ENCODE measurements at places on chromosomes 6 and 20.

GRCh38 chr20:11777387-11778205, 140.1 kb upstream of the BTBD3 start:
- DNase-seq, result no peak

DNA sequence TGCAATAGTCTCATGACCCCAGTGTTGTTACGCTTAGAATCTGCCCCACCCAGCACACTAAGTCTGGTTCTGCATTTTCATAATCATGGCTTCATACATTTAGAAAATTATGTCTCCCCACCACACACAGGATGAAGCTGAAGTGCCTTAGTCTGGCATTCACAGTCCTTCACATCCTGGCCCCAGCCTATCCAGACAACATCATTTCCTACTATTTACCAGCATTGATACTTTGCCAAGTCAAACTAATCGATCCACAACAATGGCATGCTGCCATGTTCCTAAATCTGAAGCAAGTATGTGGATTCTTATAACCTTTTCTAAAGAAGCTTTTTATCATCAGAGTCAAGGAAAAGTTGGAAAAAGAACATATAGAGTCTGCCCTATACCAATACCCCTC, 132.4 kb upstream of the FBXL4 start:
- no peak for DNase-seq

- DNase-seq, result no peak
These were observed 21.7 kb downstream of the KIZ start for GRCh38 chr20:21147593-21147992.

GRCh38 chr20:9397928-9398327, 116.5 kb upstream of the LAMP5 start:
- DNase-seq, result no peak

DNA sequence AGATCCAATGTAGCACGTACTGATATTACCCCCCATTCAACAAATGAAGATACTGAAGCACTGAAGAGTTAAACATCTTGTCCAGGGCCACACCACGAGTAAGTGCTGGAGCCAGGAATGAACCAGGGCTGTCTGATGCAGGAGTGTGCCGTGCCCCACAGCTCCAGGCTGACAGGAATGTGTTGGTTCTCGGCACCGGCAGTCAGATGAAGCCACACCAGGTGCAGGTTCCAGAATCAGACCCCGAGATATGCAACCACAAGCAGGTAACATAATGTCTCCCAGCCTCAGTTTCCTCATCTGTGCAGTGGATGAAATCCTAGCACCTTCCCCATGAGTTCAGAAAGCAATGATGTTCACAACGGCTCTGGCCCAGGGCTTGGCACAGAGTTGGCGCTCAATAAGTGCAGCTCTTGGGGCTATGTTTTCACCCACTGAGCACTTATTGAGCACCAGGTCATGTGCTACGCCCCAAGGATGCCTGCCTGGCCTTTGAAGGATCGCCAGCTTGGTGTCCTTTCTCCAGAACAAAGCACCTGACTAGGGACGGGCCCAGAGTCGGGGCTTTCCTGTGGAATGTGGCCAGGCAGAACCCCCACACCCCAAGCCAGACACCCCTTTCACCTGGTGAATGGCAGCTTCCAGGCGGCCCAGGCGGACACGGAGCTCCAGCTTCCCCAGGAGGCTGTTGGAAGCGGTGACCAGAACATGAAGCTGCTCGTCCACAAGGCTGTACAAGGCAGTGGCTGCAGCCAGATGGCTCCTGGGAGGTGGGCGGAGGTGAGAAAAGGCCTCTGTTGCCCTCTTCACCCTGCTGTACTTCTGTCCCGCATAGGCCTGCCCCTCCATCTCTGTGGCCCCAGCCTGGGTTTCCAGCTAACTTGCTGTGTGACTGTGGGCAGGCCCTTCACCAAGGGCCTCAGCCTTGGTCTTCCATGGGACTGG, 41.3 kb downstream of the KIAA1755 start:
- DNase-seq, result no peak

GRCh38 chr20:62088258-62089127, 22.8 kb upstream of the TAF4 start:
- DNase-seq, result no peak

DNA sequence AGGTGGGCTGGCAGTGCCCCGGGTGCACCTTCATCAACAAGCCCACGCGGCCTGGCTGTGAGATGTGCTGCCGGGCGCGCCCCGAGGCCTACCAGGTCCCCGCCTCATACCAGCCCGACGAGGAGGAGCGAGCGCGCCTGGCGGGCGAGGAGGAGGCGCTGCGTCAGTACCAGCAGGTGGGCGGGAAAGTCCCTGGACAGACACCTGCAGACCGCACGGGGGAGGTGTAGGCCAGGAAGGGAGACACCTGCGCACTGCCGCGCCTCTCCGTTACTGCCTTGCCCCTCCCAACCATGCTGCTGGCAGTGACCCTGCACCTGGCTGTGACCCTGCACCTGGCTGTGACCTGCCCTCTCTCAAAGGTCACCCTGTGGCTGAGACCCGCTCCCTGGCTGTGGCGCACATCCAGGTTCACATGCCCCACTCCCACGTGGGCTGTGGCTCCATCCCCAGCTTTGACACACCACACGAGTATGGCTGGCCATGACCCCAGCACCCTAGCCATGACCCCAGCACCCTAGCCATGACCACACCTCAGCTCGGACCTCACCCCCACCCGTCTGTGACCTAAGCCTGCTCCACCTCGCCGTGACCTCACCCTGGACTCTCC, 11.6 kb downstream of the RBCK1 start:
- DNase-seq, result no peak

DNA sequence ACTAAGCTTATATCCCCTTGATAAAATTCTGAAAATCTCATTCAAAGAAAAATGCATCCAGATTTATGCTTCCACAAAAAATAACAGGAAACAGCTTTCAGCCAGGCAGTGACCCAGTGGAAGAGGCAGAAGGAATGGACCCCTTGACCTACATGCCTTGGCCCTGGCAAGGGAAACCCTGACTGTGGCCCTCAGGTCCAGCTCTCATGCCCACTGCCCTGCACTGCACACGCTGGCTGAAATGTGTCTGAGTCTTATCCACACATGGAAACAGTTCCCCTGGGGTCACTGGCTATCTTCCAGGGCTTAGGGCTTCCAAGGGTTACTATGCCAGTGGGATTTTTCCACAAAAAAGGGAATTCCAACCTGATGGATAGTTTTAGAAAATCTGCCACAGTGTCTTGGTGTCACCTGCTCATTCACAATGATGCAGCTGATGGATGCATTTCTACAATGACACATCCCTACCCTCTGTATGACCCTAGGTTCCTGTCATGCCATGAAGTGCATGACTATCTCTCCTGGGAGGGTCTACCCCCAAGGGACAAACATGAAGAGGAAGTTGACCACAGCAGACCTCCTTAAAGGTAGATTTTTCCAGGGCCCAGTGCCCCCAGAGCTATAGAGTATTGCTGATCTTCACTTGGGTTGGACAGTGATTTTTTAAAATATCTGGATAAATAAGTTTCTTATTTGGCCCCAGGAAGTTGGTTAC, 121.9 kb upstream of the CD93 start:
- no peak for DNase-seq

- no peak for DNase-seq
These were observed 652.7 kb downstream of the PHF3 start for GRCh38 chr6:64288351-64288750.

DNA sequence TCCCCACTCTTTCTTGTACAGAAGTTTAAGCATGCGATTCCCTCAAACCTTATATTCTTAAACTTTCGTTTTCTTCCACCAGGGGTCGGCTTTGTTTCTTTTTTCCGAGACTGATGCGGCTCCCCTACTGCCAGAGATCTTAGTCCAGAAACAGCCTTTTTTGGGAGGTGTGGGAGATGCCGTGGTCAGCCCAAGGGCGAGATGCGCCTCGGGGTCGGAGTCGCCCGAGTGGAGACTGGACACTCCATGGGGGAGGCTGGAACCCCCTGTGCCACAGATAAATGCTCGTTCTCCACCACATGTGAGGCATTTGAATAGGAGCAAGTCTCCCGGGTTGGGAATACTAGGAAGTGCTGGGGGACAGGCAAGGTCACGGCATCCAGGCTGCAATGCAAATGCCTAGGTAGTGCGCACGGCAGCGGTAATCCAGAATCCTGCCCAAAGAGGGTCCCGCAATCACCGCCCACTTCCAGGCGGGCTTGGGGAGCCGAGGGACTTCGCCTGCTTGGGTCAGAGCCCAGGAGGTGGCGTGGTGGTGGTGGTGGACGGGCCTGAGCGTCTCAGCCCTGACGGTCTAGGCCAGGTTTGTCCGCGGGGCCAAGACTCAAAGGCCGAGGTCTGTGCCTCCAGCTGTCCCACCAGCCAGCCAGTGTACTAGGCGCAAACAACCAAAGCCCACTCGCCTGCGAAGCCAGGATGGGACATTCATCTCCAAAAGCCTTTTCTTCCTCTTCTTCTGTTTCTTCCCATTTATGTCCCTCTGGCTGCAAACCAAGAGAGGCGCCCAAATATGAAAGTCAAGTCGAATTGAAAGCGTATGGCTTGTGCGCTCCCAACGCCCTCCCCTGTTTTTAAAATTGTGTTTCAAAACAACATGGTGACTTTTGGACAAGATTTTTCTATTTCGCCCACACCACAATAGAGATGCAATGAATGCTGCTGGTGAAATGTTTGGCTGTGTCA, 39.3 kb upstream of the OSTM1 start:
- no peak for DNase-seq

GRCh38 chr20:38165089-38165965, at the start of gene TGM2:
TGM2 (minus strand) TSS chr20:38165270; CDS start chr20:38165198, 72 bp downstream.
- DNase-seq, result no peak

DNA sequence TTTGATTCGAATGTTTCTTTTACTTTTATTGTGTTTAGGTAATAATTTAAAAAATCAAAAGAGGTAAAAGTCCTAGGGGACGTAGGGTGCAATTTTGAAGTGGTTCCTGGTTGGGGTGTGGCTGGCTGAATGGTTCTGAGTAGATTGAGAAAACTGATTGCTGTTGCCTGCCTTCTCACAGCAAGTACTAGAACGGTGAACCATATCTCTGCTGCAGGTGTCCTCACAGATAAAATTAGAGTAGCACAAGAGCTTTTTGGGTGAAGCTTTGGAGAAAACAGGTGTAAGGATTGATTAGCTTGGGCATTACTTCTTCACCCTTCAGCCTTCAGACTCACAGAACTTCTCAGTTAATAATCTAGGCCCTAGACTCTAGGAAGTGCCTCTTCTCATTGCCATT, 19.8 kb upstream of the GJA10 start:
- DNase-seq, result no peak

DNA sequence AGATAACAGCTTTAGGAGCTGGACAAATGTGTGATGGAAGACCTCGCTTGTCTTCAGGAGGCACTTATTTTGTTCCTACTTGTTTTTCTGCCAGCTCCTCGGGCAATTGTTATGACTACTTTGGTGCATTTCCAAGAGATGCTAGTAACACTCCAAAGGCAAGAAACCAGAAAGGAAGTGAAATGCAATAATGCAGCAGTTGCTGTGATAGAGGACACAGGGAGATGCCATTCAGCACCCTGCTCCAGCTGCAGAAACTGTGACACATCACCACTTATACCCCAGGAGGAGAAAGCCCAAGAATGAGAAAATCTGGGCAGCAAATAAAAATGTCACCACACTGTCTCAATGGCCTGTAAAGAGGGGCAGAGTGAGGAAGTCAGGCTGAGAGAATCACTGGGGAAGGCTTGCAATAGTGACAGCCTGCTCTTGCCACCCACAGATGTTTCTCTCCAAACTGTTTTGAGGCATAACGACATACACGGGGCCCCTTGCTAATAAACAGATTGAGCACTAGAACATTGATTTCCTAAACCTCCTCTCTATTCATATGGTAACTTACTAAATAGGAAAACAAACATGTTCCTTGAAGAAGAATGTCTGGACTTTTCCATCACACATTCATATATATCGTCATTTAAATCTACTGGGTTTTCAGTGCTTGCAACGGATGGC, 231.0 kb upstream of the PRND start:
- no peak for DNase-seq

- DNase-seq, result no peak
These were observed 123.0 kb upstream of the ENPP5 start for GRCh38 chr6:46293641-46294316.

- no peak for DNase-seq
These were observed 5.6 kb upstream of the C6orf132 start for GRCh38 chr6:42148058-42148457.

GRCh38 chr6:137602313-137603197, 108.4 kb upstream of the OLIG3 start:
- no peak for DNase-seq

DNA sequence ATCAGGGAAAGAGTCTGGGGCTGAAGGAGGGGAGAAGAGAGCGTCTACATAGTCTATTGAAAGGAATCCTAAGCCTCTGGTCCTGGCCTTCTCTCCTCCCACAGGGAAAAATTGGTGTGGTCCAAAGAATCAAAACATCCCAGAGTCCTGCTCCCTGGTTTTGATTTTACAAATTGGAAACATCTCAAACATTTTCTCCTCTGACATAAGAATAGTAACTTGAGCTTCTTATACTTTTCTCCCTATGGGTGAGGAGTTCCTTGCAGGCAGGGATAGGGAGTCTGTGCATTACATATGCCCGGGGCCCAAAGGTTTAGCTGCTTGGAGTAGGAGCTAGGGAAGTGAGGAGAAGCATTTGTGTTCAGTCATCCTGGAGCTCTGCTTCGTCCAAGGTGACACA, 120.0 kb upstream of the GGTLC1 start:
- no peak for DNase-seq

DNA sequence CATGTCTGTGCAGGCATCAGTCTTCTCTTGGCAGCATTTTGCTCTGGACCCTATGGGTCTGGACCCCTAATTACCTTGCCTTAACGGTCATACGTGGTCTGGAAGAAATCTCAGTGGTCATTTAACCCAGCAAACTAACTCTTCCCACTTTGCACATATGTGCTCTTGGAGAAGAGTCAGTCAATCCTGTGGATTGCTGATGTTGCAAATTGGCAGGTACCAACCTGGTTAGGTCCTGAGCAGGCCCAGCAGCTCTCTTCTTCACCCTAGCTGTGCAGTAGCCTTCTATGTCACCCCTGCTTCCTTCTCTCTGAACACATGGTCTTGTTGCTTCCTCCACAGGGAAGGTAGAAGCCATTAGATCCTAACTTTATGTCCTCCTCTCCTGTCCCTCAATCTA, 1.6 kb downstream of the CEP43 start:
- no peak for DNase-seq

- no peak for DNase-seq
These were observed 277.3 kb downstream of the PHF3 start for GRCh38 chr6:63912887-63913286.

All from activated CD8-positive, alpha-beta memory T cell treated with anti-CD3 and anti-CD28 coated beads for 1 hour (primary cell).